ENCODE measurements at places on chromosomes 3 and 15.

- no peak for DNase-seq
Measured at GRCh38 chr3:14464521-14464920, 62.1 kb downstream of the SLC6A6 start.

- no peak for DNase-seq
Measured at GRCh38 chr3:184382326-184383032, 2.6 kb downstream of the CHRD start.

DNA sequence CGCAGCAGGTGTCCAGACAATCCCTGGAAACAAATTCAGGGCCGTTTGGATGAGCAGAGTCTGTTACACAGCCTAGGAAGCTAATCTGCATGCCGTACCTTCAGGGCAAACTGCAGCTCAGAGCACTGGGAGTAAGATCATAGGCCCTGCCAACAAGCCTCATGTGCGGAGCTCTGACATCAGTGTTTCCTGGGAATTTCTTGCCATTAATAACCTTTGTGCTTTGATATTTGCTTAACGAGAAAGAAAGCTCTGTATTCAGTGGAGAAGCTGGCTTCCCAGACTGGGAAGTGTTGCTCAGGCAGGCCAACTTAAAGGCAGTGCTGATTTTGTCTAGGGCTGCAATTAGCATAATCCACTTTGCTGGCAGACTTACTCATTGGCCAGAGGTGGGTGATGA lies 116.1 kb upstream of the KLHL25 start:
- no peak for DNase-seq

DNA sequence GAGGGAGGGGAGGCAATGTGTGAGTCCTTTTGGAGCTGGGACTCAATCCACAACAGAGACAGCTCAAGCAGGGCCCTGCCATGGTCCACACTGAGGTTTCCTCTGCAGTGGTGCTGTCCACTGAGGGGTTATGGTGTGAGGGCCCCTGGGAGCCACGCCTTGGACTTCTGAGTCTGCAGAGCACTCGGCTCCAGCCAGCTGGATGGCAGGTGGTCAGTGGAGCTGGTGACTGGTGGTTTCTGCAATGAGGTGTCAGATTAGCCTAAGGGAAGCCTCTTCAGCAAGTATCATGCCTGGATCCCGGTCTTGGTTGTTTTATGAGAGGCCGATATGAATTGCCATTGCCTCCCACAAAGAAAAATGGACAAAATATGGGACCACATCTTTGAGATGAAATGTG lies 21.7 kb downstream of the LSM3 start:
- no peak for DNase-seq

GRCh38 chr15:70127288-70127746 lies 29.6 kb upstream of the TLE3 start:
- DNase-seq = peak; percentile 70

Measured in femur (tissue), 1 donor.